Activated CD4-positive, alpha-beta T cell treated with anti-CD3 and anti-CD28 coated beads for 24 hours (primary cell): ENCODE measurements at places on chromosomes 4 and X.

- no peak for DNase-seq
These were observed 45.7 kb upstream of the HMX1 start for GRCh38 chr4:8917321-8917811.

DNA sequence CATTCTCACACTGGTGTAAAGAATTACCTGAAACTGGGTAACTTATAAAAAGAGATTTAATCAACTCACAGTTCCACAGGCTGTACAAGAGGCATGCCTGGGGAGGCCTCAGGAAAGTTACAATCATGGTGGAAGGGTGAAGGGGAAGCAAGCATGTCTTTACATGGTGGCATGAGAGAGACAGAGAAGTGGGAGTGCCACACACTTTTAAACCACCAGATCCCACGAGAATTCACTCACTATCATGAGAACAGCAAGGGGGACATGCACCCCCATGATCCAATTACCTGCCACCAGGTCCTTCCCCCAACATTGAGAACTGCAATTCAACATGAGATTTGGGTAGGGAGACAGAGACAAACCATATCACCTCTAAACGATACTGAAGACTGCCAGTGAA is 23.0 kb downstream of the EPGN start:
- no peak for DNase-seq

DNA sequence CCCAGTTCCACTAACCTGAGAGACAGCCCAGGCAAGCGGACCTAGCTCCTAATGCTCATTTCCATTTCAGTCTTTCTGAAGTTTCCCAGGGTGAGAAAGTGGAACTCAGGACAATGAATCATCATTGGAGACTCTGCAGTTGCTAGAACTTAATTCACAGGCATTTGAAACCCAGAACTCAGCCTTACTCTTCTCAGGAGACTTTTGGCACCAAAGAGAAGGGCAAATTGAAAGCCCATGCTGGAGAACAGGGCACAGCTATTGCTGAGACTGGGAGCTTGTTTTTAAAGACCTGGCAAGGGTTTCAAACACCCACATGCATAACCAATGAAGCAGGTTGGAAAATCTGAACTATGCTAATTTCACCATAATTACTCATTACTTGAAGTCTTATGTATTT is 36.0 kb downstream of the BST1 start:
- DNase-seq: no peak

- DNase-seq: no peak
These were observed 20.2 kb downstream of the APLN start for GRCh38 chrX:129634541-129634940.

GRCh38 chr4:186095406-186095805 is 9.1 kb upstream of the FAM149A start:
- no peak for DNase-seq

- DNase-seq: no peak
These were observed 151.8 kb downstream of the STOX2 start for GRCh38 chr4:184056877-184057276.

- no peak for DNase-seq
These were observed 86.7 kb upstream of the EXOC1L start for GRCh38 chr4:55732864-55733263.

DNA sequence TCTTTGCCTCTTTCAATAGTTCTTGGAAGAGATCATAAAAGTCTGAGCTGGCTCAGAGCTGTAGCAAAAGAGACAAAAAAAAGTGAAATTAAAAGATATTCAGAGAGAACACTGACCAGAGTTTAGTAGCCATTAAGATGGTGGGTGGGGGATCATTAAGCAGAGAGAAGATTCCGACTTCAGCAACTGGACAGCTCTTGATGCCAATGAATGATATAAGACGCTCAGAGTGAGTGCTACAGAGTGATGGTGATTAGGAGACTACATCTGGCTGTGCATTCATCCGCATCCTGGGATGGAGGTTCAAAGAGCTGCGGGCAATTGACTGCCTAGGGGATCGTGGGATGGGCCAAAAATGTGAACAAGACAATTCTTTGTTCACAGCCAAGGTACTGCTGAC is 178.5 kb downstream of the PACRGL start:
- no peak for DNase-seq

DNA sequence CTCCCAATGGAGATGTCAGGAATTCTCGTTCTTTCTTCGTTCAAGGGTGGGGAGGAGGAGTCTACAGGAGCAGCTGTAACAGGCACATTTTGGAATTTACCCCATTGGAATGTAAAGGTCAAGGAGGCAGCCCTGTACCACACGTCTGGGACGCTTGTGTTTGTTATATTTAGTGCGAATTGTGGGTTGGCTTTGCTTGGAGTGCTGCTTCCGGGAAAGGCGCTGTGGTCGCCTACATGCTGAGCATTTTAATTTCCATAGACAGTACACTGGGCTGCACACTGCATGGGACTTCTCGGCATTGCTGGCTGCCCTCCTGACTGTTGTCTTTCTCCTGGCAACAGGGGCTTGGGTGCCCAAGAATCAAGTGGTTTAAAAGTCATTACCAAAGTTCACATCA is 12.8 kb downstream of the GYG2 start:
- DNase-seq: no peak

GRCh38 chr4:384311-385010 is 46.8 kb downstream of the ZNF141 start:
- DNase-seq: no peak

- no peak for DNase-seq
These were observed 137.0 kb downstream of the MAGEB5 start for GRCh38 chrX:26352891-26353430.

GRCh38 chrX:12948495-12948894 is 26.4 kb upstream of the TMSB4X start:
- no peak for DNase-seq

DNA sequence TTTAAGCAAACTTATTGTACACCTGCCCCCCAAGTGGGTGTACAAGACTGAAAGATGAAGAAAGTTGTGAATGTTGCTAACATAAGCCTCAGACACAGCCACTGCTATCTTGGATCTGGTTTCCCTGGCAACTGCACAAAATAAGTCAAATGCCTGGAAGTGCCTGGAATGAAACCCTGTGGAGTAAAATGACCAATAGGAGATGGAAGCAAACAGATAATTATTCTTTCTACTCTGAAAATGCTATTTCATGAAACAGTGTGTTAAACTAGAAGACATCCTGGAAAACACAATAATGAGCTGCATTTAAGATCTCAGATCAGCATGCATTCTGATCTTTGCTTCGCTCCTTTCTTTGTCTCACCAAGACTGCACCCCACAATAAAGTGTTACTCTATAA is 1016.0 kb downstream of the ARAP2 start:
- no peak for DNase-seq

- DNase-seq: no peak
These were observed 28.3 kb downstream of the PRDM8 start for GRCh38 chr4:80225595-80225994.

DNA sequence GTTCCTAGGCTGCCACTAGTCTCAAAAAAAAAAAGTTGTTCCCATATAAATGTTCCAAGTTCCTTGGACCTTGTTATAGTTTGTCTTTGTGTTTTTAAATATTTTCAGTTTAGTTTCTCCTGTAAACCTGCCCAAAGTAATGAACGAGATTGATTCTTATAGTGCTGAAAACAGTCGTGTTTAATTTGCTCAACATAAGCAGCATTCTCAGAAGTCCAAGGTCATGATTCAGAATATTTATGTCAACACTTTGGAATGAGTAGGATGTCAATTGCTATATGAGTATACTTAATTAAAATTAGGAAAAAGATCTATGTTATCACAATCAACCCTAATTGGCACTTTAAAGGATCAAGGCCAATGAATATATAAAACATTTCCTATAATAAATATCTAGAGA is 510.9 kb downstream of the PPP4R3C start:
- DNase-seq: no peak

- DNase-seq: no peak
These were observed 210.4 kb downstream of the MID1IP1 start for GRCh38 chrX:39011454-39012221.

- no peak for DNase-seq
These were observed 182.4 kb upstream of the ARSJ start for GRCh38 chr4:114161809-114162208.

- DNase-seq: no peak
These were observed 569 bp downstream of the ARFIP1 start for GRCh38 chr4:152780267-152780778.

DNA sequence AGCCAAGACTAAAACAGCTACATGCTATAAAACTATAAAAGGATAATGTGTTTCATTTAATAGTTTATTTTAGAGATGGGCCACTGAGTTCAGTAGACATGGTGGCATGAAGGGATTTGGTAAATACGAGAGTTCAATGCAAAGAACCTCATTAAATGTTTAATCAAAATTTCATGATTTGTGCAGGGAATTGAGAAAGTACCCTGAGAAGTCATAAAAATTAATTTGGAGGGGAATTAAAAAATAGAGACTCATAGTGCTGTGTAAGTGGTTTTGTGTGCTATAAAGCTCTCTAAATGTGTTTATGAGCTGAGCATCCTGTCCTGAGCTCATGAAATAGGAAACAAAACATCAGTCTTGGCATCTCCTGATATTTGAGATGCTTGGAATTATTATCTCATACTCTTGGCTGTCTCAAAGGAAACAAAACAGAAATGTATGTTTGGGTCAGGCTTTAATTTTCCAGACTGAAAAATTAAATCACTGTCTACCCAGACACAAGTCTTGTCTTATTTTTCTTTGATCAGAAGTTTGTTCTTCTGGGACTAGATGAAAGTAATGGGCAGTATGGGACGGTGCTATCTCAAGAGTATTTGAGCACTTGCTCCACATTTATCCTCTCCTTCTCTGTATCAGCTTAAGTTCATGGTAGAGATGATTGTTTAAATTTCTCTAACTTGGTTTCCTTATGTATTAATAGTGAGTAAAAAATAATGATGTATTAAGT is 38.0 kb upstream of the EMCN start:
- no peak for DNase-seq
